Activated naive CD8-positive, alpha-beta T cell treated with anti-CD3 and anti-CD28 coated beads, Interleukin-2, amount 50 U/mL, for 16 hours (primary cell): ENCODE measurements at places on chromosomes 7 and 10.

GRCh38 chr10:59950105-59950504 lies 43.7 kb upstream of the CCDC6 start:
- DNase-seq: no peak

- DNase-seq: no peak
Measured at GRCh38 chr7:50147951-50148808, 55.1 kb upstream of the ZPBP start.

DNA sequence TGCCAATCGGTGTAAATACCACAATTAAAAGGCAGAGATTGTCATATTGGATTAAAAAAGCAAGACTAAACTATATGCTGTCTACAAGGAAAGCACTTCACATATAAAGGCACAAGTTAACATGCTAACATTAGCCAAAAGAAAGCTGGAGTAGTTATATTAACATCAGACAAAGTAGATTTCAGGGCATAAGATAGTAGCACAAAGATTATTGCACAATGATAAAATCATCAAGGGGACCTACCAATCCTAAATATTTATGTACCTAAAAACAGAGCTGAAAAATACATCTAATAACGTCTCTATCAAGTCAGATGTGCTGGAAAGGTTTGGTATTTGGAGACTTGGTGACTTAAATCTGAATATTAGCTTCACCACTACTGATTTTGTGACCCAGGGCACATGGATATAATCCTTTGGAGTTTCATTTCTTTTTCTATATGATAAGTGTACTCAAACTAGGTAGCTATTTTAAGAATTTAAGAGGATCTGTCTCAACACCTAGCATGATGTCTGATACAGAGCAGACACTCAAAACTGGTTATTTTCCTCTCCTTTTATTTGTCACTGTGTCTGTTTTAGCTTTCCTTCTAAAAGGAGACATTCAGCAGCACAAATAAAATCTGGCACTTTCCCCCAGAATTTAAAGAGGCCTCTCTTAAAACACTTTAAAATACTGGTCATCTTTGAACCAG lies 156.5 kb downstream of the DOCK4 start:
- no peak for DNase-seq

GRCh38 chr10:62851442-62851841 lies 35.3 kb upstream of the EGR2 start:
- no peak for DNase-seq

DNA sequence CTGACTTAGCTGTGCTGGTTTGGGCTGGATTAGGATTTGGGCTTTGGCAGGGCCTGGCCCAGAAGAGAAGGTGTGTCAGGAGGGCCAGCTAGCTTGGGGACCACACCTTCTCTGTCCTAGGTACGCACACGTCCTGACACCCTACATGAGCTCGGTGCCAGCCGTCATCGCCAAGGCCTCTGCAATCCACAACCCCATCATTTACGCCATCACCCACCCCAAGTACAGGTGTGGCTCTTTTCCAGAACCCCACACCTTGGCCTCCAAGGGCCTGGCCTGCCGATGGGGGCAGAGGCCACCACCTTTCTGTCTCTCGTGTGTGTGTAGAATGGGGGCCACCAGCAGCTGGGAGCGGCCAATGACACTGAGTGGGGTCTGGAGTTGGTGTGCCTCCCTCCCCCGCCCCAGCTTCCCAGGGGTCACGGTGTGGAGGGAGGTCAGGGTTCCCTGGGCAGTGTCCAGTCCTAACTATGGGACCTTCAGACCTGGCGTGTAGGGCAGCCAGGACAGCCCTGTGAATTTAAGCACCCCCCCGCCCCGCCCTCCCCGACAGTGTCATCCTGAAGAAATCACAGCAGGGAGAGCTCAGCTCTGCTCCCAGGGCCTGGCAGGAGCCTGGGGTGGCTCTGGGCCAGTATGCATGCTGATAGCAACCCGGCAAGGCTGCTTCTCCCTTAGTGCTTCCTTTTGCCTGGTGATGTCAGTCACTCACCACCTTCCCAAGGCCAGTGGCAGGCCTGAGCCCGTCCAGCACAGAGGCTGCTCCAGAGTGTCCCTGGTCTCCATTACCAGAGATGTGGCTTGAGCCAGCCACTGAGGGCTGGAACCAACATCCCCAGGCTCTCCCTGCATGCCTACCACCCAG lies 6.9 kb upstream of the LDB3 start:
- DNase-seq: no peak

DNA sequence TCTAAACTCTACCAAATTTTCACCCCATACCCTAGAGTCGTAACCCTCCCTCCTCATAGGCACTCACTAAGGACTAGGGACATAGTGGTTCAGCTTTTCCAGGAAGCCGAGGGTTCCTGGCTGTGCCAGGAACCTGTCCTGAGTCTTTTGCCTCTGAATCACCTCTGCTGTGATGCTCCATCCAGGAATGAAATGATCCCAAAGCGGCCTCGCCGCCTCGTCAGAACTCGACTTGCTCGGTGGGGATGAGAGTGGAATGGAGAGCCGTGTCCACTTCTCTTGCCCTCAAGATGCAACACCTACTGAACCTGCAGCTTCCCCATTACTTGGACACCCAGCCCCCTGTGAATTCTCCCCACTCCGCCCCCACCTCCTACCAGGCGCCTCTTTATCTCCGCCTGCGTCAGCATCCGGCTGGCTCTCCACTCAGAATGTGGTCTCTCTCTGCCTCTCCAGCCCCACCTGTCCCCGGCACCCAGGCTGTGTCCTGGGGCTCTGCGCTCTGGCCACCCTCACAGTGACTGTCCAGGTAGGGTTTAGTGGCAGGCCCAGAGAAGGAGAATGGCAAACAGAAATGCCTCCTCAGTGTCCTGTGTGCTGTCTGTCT lies 366.1 kb upstream of the ZNF32 start:
- no peak for DNase-seq

DNA sequence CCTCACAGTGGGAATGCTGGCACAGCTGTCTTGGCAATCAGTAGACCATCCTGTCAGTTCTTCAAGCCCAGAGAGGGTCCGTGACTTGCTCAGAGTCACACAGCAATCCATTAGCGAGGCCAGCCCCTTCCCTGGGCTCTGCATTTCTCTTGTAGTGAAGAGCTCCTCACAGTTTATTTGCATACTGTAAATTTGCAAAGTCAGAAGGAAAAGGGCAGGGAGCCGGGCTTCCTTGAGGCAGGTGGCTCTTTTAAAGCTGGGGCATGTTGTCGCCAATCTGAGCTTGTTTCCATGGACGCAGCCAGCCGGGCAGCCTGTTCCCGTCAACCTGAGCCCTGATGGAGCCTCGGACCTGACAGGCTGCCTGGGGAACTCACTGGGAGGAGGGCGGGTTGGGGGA lies 123.4 kb downstream of the CUX1 start:
- no peak for DNase-seq
